ENCODE measurements at places on chromosomes 1 and 21. TPM values are rescaled to one million over a fixed set of nuclear protein-coding genes. Genes with fewer than 3 reads are reported as not detected.

OR2L5 gene
- not detected for total RNA-seq

DIRAS3 gene
- total RNA-seq = 1.2 TPM

HP1BP3 gene
- total RNA-seq = 114 TPM

CORT gene
- total RNA-seq = 0.32 TPM

CLDN14 gene
- total RNA-seq = 0.34 TPM

S100A11 gene
- total RNA-seq = 1,668 TPM

KIF26B gene
- total RNA-seq = 0.10 TPM

CR1 gene
- total RNA-seq = not detected

COL8A2 gene
- total RNA-seq = 0.09 TPM

PIGM gene
- 4.4 TPM for total RNA-seq

CCDC27 gene
- total RNA-seq = not detected

ZNF692 gene
- 28.2 TPM for total RNA-seq

MEGF6 gene
- total RNA-seq = 11.9 TPM

CRNN gene
- not detected for total RNA-seq

BPNT1 gene
- total RNA-seq = 20.7 TPM

SHISAL2A gene
- total RNA-seq = not detected

LCE6A gene
- not detected for total RNA-seq

HORMAD1 gene
- 6.7 TPM for total RNA-seq

LMNA gene
- 685 TPM for total RNA-seq

ARHGAP30 gene
- 0.05 TPM for total RNA-seq

SH2D1B gene
- 0.15 TPM for total RNA-seq

C1orf141 gene
- total RNA-seq = not detected

OBSCN gene
- 5.3 TPM for total RNA-seq

SIM2 gene
- 10.6 TPM for total RNA-seq

PTPRC gene
- 0.01 TPM for total RNA-seq

Data from A549 treated with CpdA at 1 μM for 4 hours (cell line).